ENCODE measurements at places on chromosomes 4 and X.

DNA sequence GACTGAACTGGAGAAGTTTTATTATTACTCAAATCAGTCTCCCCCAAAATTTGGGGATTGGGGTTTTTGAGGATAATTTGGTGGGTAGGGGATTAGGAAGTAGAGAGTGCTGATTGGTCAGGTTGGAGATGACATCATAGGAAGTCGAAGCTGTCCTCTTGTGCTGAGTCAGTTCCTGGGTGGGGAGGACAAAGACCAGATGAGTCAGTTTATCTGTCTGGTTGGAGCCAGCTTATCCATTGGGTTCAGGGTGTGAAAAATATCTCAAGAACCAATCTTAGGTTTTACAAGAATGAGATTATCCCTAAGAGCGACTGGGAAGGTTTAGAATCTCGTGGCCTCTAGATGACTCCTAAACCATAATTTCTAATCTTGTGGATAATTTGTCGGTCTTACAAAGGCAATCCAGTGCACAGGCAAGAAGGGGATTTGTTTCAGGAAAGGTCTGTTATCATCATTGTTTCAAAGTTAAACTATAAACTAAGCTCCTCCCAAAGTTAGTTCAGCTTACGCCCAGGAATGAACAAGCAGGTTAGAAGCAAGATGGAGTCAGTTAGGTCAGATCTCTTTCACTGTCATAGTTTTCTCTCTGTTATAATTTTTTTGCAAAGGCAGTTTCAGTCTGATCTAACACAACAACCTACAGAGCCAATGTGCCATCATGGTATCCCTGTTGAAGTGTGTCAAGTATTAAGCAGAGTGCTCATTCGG, 274.5 kb downstream of the SLC7A11 start:
- no peak for DNase-seq

GRCh38 chr4:177737387-177737940, 295.2 kb upstream of the AGA start:
- DNase-seq, result no peak

DNA sequence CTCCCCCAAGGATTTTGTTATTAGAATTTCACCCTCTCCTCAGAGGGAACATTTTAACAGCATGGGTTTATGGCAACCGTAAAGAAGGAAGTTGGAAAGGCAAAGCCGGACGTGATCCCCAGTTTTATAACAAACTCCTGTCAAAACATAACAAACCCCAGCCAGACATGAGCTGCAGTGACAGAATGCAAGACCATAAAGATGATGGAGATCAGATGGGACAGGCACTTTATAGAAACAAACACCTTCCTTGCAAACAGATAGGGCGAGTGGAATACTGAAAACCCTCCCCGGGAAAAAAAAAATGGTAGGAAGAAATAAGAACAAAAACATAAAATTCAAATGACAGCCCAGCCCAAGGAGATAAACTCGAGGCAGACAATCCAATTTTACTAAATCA, 281.4 kb downstream of the LDB2 start:
- DNase-seq, result no peak

DNA sequence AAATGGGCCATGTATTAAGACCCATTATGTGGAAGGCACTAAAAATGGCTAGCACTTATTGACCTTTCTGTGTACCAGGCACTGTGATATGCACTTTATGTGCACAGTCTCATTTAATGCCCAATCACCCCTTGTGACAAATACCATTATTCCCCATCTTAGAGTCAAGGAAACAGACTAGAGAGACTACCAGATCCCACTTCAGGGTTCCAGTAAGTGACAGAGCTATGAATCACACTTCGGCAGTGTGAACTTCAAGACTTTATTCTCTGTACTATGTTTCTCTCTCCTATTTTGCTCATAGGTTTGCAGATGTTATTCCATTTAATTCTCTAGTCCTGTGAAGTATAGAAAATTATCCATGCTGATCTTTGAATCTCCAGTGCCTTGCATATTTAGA, 107.0 kb downstream of the NFKB1 start:
- no peak for DNase-seq

DNA sequence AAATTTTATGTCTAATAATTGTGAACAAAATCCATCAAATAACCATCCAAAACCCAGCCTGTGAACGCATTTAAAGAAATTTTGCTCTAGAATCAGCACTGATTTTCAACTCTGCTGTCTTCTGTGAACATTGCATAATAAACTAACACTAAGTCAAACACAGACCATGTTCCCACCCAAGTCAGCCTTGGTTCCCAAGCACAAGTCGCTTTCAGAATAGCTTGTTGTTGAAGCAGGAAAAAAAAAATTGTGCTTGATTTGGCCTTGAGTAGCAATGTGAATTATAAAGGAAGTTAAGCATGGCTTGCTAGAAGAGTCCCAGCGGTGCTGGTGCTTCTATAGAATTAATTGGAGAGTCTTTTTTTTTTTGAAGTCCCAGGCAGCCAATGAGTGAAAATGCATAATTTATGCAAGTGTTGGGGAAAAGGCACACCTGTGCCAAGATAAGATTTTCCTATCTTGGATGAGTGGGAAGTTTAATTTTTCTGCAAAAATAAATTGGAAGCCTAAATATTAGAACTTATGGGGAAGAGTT, 42.1 kb downstream of the HHIP start:
- no peak for DNase-seq

GRCh38 chrX:2588049-2588448, 87.3 kb upstream of the DHRSX start:
- no peak for DNase-seq

DNA sequence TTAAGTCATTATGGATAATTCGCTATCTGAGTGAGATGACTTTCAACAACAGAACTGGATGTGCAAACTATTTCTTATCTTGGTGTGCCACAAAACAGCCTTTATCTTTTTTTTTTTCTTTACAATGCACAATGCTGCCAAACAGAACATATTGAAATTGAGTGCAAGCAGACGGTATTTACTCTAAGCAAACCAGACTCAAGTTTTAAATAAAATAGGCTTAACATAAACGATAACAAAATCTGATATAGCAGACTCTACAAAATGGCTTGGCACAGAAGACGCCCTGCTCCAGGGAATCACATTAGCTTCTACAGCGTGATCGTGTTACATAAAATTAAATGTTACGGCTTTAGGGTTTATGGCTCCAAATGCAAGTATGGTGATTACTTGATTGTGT, 9.6 kb upstream of the STK32B start:
- DNase-seq, result no peak

DNA sequence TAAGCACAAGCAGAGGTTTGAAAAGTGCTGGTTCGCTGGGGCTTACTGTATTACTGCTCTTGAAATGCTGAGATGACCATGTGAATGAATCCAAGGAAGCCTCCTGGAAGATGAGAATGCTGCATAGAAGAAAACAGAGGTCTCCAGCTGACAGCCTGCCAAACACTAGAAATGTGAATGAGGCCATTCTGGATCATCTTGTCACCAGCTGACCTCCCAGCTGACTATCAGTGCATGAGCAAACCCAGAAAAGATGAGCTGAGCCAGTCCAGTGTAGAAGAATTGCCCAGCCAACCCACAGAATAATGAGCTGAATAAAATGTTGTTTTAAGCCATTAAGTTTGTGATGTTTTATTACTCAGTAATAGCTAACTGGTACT, 49.1 kb upstream of the DYNLT3 start:
- no peak for DNase-seq
